ENCODE measurements at places on chromosomes 3 and 15.

DNA sequence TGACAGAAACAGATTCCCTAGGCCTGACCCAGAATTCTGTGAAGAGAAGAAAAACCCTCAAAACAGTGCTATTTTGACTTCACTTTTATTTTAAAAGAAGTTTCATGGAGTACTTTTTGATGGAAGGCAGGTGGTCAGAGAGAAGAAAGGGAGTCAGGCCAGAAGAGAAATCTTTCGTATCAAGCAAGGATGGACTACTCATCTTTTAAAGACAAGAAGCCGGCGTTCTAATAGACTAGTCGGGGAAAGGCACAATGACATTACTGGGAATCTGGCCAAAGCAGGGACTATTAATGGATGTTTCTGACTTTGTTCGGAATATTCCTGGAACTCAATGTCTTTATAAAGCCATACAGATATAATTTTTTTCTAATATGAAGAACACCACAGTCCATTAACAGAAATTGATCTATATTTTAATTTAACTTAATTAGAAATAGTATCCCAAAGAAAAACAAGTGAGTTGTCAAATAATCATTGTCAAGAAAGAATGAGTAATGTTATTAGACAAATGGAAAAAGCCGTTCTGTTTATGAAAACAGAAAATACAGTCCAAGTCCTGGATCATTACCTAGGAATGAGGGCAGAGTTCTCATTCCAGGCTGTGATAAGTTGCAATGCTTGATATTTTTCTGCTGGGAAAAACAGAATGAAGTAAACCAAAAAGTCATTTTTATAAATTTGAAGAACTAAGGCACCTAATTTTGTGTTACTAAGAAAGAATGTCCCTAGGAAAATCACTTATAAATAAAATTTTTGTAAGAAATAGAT is 23.7 kb upstream of the PCOLCE2 start:
- no peak for DNase-seq

GRCh38 chr15:66251790-66252684 is 1.5 kb downstream of the MEGF11 start:
- DNase-seq, result peak; percentile 81

DNA sequence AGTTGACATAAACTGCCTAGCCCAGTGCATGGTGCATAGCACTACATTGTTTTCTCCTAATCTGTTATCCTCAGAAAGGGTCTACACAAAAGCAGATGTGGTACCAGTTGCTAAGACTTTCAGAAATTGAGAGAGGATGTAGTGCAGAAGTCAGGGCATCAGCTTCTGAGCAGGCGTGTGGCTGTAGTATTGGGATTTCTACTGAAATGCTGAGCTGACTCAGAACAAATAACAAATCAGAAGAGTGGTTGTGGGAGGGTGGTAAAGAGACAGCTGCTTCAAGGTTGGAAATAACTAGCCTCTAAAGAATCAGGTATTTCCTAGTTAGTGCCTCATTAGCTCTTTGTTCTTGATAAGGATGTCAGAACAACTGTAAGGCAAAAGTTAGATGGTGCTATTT is 161.3 kb downstream of the AKAP13 start:
- peak; percentile 28 for DNase-seq

DNA sequence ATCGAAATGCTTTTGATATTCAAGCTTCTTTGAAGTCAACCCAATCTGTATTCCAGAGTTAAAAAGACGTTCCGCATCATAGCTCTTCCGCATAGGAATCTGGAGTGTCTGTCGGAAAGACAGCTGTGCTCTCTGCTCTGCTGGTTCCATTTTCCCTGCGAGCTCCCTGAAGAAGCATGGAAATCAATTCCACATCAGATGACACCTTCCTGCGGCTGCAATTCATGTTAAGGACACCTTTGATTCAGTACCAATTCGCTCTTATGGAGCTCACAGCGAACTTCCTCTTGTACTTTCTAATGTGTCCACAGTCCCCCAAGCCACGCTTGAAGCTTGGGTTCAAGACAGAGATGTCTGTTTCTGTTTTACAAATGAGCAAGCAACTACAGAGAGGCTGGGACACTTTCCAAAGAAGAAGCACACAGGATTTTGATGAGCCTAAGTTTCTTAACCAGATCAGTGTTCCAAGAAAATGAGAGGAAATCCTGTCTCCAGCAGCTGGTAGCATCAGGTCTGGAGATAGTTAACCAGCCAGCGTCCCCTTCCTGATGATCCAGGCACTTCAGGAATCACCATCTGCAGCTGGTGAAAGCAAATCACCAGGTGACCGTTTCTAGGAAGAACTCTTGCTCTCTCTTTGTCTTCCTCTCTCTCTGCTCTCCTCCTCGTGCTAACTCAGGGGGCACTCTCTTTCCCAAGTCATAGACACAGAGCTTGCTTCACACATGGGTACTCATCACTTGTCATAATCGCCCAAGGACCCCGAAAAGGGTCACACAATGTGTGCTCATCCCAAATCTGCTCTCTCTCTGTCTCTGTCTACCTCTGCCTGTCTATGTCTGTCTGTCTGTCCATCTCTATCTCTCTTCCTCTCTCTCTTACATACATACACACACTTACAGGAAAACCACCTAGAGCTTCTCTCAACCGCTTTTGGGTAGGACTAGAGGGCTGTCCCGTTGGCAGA is 281.8 kb downstream of the FAM43A start:
- no peak for DNase-seq

DNA sequence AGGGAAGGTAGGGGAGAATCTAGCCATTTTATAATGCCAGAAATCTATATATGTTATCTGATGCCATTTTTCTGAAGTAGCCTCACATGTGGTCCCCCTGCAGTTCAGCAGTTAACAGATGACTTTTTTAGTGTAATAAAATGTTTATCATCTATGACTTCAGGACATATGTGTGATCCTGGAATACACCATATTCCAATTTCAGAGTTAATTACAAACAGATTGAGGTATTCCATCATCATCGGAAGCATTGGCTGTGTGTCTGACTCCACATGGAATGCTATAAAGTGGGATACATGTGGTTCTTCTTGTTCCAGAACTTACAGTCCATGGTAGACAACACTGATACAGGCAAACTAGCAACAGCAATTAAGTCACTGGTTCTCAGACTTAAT is 45.9 kb upstream of the LIMD1 start:
- no peak for DNase-seq

DNA sequence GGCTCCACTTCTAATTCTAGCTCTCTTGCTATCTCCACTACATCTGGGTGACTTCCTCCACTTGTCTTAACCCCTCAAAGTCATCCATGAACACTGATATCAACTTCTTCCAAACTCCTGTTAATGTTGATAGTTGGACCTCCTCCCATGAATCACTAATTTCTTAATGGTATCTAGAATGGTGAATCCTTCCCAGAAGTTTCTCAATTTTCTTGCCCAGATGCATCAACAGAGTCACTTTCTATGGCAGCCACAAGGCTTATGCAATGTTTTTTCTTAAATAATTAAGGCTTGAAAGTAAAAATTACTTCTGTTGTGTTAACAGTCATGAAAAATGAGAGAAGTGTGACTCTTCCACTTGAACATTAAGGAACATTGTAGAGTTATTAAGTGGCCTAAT is 164.3 kb downstream of the PCCB start:
- DNase-seq, result no peak

DNA sequence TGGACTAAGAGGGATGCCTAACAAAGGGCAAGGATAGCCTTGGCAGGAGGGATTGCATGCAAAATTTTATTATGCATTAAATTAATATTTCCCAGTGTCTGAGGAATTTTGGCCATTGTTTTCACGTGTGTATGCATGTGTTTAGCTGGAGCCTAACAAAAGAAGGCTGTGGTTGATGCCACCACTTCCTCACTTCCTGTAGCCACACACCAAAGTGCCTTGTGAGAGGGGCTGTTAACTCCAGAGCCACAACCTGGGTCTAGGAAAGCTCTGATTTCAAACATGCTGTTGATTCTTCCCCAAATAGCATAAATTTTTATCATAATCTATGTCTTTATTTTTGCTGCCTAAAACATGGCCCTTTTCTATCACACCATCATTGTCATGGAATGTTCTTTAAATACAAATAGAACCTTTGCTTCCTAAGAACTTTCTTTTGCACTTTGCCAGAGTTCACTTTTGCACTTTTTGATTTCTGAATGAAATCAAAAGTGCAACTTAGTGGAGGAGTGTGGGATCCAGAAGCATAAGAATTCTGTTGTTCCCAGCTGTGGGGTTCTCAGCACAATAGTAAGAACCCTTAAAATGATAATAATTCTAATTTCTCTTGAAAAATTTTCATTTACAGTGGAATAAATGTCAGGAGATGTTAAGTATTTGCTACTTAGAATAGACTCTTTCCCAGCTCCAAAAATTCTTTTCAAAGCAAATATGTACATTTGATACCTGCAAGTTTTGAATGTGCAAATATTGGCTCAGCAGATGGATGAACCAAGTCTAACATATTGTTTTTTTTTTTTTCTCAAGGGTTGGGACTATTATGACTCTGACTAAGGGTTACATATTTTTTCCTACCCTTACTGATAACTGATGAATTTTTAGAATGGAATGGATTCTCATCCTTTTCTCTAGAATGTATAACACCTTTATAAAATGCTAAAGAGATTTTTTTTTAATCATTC is 35.6 kb upstream of the SPTSSB start:
- no peak for DNase-seq

DNA sequence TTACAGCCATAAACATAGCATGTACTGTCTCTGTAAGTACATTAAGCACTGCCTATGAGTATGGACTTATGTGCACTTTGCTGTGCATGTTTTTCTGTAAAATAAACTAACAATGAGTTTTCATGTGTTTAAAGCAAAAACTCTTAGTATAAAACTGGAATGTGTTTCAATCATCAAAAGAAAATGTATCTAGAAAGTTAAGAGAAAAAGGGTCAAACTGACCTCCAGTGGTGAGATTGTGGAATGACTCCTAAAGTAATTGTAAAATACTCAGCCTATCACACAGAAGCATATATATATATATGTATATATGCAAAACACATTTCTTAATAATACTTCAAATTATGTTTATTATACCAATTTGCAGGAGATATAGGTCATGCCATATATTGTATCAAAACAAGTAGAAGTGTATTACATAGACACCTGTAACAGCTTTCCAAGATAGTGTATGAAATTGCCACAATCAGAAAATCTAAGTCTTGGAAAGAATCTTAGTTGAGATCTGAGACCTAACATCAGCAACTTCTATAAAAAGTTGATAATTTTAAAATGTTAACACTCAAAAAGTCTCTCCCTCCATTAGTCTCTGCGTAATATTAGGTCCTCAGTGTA is 199.6 kb downstream of the FMN1 start:
- DNase-seq, result peak; percentile 46

DNA sequence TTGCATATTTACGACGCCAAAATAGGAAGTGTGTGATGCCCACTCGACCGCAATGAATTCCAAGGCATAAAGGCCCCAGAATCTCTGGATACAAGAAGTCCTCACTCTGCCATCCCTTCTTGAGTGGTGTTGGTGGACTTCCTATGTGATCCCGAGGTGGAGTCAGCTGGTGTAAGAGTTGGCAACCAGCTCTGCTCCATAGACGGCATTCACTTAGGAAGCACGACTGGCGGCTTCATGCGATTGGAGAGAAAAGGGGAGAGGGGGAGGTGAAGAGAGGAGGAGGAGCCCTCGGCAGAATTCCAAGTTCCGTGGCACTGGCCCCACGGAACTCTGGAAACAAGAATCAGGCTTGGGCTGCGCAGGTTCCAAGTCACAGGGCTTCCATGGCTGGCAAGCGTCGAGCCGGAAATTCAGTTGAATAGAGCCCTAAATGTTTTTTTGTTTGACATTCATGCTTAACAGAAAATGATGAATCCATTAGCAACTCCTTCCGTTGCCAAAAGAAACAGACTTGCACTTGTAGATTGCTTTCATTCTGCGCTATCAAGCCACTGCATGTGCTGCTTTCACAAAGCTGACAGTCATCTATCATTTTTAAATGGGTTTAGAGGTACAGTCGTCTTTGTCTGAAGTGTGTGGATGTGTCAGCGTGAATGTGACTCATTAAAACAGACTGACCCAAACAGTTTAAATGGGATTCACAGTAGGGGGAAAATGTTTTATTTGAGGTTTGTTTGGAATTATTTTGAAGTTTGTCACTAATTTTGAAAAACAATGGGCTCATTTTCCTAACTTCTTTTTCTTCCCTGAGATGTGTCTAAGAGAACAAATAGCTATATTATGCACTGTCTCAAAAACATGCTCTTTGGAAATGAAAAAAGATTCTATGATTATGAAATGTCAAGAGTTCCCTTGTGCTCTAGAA is 428.3 kb upstream of the ATP11B start:
- DNase-seq, result no peak

GRCh38 chr3:148023994-148024393 is 614.8 kb downstream of the ZIC1 start:
- DNase-seq, result no peak

DNA sequence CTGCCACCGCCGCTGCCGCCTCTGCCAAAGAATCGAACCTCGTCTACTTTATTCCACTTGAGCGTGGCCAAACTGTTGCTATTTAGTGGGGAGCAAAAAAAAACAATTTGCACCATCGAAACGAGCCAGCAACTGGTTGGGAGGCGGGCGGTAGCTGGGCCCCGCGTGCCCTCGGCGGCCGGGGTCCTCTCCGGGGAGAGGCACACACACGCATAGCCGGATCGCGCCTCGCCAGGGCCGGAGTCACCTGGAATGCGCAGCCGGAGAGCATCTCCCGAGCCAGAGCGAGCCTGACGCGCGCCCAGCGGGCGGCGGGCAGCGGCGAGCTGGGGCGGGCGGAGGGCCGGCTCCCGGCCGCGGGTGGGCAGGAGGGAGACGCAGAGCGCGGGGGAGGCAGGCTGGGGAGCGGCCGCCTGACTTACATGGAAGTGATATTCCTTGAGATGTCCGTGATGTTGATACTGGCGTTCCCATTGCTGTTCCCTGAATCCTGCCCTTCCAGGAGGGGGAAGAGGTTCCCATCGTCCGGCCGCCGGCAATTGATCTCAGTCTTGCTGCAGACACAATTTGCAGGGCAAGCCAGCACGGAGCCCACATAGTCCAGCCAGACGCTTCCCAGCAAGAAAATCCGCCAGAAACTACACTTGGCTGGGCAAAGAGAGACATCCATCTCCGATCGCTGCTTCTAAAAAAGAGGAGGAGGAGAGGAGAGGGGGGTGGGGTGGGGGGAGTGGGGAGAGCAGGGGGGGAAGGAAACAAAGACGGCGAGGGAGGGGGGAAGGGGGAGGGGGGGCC is 858 bp downstream of the NTRK3 start:
- DNase-seq, result no peak

GRCh38 chr3:115635406-115635805 is 12.1 kb downstream of the GAP43 start:
- DNase-seq, result no peak

GRCh38 chr3:182149594-182149993 is 437.9 kb downstream of the SOX2 start:
- DNase-seq, result no peak

DNA sequence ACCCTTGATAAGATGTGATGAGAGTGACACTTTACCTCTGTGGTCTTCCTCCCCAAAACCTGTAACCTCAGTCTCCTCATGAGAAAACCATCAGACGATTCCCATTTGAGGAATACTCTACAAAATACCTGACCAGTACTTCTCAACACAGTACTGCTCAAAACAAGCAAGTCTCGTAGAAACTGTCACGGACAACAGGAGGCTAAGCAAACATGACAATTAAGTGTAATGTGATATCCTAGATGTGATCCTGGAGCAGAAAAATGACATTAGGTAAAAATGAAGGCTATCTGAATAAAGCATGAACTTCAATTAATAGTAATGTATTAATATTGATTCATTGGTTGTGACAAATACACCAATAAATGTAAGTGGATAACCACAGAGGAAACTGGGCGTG is 113.6 kb downstream of the CACNA2D3 start:
- no peak for DNase-seq

- no peak for DNase-seq
Measured at GRCh38 chr3:171654809-171655208, 155.5 kb downstream of the PLD1 start.

- no peak for DNase-seq
Measured at GRCh38 chr3:46997453-46998091, 18.1 kb downstream of the NBEAL2 start.

GRCh38 chr3:169575381-169575780 is 88.1 kb downstream of the MECOM start:
- no peak for DNase-seq
